Osteocyte (in vitro differentiated cells): ENCODE measurements at places on chromosomes 3 and 15.
A peak's percentile ranks its signal among the peaks of the same experiment; 100 is the strongest.

- no peak for DNase-seq
- H3K36me3 ChIP-seq: no peaks in the 10 kb centered on the region
- no peak overlapping the region for H3K27ac ChIP-seq
- peaks cover 16% of the 10 kb centered on the region for H3K27me3 ChIP-seq
- no peak overlapping the region for H3K4me3 ChIP-seq
- H3K4me1 ChIP-seq: peaks cover 8% of the 10 kb centered on the region
Measured at GRCh38 chr3:155673421-155673820, 71.5 kb downstream of the PLCH1 start.

DNA sequence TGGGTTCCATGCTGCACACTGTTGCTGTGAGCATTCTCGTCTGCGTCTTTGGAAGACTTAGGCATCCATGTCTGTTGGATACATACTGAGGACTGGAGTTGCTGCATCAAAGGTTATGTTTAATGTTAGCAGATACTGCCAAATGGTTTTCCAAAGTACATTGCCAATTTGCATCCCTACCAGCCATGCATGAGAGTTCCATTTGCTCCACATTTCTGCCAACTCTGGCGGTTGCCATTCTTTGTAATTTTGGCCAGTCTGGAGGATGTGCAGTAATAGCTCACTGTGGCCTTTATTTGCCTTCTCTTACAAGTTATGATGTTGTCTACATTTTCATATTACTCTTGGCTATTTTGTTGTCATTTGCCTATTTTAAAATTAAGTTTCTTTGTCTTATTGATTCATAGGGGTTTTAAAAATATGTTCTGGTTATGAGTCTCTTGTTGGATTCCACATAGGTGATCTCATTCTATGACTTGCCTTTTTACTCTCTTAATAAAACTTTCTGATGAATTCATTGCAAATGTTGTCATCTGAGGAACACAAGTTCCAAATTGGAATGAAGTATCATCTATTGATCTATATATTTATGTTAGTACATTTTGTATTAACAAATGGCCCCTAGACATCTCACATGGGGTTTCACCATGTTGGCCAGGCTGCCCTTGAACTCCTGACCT is 42.1 kb downstream of the FBLN2 start:
- peaks cover 18% of the 10 kb centered on the region for H3K4me1 ChIP-seq
- no peaks in the 10 kb centered on the region for H3K27me3 ChIP-seq
- peaks cover 13% of the 10 kb centered on the region for H3K36me3 ChIP-seq
- DNase-seq: no peak
- H3K27ac ChIP-seq: no peak overlapping the region

DNA sequence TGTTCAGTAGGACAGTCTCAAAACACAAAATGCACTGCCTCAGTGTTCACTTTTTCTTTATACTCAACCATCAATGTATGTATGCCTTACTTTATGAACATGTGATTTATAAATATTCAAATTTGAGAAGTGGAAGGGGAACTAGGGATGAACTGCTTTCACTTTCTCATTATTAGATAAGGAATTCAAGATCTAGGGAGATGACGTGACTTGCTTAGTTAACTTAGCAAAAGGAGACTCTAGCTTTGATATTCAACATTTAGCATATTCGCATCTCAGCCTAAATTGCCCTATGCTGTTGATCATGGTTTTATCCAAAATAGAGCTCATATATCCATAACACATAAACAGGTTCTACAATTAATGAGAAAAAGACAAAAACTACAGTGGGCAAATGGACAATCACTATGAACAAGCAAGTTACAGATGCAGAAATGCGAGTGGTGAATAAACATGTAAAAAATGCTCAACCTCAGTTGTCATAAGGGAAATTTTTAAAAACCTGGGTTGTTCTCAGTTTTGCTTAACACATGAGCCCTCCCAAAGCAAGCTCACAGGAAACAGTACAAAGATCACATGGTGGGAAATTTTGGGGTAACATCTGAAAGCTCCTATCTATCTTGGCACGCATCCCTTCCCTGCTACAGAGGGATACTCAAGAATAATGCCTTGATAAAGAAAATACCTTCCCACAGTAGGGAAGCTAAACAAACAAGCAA is 269.8 kb downstream of the THRB start:
- no peak for DNase-seq
- H3K36me3 ChIP-seq: no peaks in the 10 kb centered on the region
- H3K4me1 ChIP-seq: peaks cover 28% of the 10 kb centered on the region
- H3K27ac ChIP-seq: no peak overlapping the region

- peaks cover 72% of the 10 kb centered on the region for H3K4me1 ChIP-seq
- peak overlapping the region; percentile 68 for H3K4me3 ChIP-seq
- peak overlapping the region; percentile 97 for H3K27ac ChIP-seq
- peaks cover 17% of the 10 kb centered on the region for H3K36me3 ChIP-seq
- no peak for DNase-seq
- H3K27me3 ChIP-seq: no peaks in the 10 kb centered on the region
Measured at GRCh38 chr3:133572158-133573053, 1.1 kb upstream of the CDV3 start.

GRCh38 chr3:82562896-82563295 is 801.5 kb upstream of the GBE1 start:
- no peak overlapping the region for H3K4me3 ChIP-seq
- no peaks in the 10 kb centered on the region for H3K27me3 ChIP-seq
- DNase-seq: no peak
- H3K4me1 ChIP-seq: no peaks in the 10 kb centered on the region
- H3K27ac ChIP-seq: no peak overlapping the region

DNA sequence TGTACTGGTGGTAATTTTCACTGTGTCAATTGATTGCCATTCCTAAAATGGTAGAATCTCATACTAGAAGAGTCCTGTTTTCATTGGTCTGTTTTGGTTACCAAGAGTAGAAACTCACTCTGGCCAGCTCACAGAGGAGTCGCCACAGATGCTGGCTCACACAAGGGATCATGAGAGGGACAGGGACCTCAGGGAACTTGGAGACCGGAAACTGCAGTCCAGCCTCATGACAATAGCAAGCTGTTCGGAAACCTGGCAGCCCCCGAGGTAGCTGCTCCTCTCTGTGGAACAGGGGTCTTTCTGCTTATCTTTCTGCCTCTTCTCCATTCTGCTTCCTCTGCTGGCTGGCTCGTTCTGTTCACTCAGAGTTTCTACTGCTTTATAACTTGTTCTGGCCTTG is 192.9 kb downstream of the PLCL2 start:
- H3K4me3 ChIP-seq: no peak overlapping the region
- H3K4me1 ChIP-seq: no peaks in the 10 kb centered on the region
- H3K27ac ChIP-seq: no peak overlapping the region
- no peaks in the 10 kb centered on the region for H3K36me3 ChIP-seq

DNA sequence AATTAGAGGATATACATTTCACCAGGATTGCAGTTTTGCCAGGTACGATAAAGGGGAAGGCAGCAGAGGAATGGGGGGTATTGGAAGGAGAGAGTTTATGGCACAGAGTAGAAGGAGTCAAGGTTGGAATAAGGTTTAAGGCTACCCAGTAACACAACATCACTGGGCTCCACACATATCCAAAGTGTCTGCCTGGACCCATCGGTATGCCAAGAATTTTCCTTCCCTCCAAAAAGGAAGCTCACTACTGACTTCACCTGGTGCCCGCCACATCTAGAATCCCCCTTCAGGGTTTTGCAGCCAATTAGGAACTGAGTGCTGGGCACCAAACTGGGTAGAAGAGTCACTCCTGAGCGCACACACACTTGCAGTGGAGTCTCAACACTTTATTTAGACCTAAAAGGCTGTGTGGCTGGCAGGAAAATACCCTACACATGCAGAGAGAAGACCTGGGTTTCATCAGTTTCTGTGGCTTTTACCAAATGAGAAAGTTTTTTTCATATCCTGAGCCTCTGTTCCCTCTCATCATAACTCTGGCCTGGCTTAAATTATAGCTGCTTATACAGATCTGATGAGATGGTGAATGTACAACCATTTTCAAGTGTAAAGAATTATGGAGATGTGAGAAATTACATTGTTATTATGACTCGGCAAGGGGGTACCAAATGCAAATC is 190.8 kb upstream of the LPP start:
- DNase-seq: no peak
- H3K4me1 ChIP-seq: no peaks in the 10 kb centered on the region
- no peaks in the 10 kb centered on the region for H3K27me3 ChIP-seq
- no peaks in the 10 kb centered on the region for H3K36me3 ChIP-seq

GRCh38 chr3:20701641-20702040 is 515.6 kb upstream of the SGO1 start:
- no peak overlapping the region for H3K4me3 ChIP-seq
- no peak for DNase-seq
- no peaks in the 10 kb centered on the region for H3K4me1 ChIP-seq
- no peaks in the 10 kb centered on the region for H3K36me3 ChIP-seq
- no peaks in the 10 kb centered on the region for H3K27me3 ChIP-seq
- H3K27ac ChIP-seq: no peak overlapping the region

DNA sequence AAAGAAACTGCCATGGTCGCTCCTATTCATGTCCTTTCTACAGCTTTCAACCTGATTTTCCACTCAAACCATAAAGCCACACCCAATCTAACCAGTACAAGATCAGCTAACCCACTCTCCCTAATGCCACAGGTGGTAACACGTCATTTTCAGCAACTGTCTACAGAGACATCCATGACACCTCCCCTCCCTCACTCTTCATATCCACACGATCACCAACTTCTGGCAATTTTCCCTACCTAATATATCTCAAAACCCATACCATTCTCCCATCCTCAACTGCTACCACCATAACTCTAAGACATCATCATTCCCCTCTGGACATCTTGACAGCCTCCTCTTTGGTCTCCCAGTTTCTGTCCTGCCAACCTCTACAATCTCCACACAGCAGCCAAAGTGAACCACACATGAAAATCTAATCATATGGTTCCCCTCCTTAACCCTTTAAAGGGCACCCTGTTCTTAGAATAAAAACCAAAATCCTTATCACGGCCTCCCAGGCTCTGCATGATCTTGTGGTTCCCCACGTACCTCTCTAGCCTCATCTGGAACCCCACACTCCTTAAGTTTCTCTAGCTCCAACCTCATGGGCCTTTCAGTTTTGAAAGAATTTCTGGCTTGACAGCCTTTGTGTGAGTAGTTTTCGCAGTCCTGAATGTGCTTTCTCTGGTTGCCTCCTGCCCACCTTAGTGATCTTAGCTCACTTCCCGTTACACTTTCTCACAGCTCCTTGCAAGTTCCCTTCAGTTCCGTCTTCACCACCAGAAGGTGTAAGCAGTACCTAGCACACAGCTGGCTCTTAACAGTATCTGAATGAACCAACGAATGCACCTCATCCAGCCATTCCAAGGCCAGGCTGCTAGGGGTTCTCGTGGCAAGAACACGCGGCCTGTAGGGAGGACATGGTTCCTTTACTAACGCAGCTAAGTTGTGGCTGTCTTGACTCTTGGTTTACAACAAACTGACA is 33.4 kb downstream of the SPINK8 start:
- DNase-seq: no peak
- peak overlapping the region; percentile 99 for H3K27ac ChIP-seq
- H3K4me1 ChIP-seq: peaks cover 30% of the 10 kb centered on the region
- peak overlapping the region; percentile 94 for H3K4me3 ChIP-seq

GRCh38 chr15:79769069-79769481 is 127.7 kb downstream of the MTHFS start:
- no peak overlapping the region for H3K27ac ChIP-seq
- DNase-seq: peak; percentile 62
- no peaks in the 10 kb centered on the region for H3K4me1 ChIP-seq
- peaks cover 6% of the 10 kb centered on the region for H3K27me3 ChIP-seq
- H3K36me3 ChIP-seq: no peaks in the 10 kb centered on the region
- no peak overlapping the region for H3K4me3 ChIP-seq

DNA sequence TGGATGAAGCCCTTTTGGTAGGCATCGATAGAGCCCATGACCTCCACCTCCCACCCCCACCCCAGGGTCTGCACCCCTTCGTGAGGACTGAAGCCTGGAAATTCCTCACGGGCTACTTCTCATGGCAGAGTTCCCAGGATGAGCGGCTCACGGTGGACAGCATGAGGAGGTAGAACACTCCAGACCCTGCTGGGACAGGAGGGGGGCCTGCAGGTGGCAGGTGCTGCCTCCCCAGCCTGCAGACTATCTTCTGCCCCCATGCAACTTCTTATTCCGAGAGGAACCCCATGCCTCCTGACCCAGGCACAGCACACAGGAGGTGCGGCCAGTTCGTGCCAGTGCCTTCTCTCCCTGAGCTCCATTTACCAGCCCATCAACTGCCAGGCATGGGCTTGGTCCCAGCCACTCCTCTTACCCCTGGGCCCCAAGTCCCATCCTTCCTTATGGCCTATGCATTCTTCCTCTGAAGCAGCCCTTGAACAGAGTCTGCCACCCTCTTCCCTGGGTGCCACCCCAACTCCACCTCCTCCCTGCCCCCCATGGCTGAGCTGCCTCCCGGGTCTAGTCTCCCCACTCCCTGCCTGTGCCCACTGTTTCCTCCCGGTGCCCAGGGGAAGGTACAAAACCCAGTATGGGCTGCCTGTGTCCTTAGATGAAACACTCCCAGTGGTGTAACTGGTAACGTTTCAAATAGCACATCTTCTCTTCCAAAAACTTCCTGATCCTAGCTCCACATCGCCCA is 8.4 kb downstream of the TBC1D21 start:
- no peak for DNase-seq
- H3K27ac ChIP-seq: no peak overlapping the region
- H3K4me3 ChIP-seq: no peak overlapping the region
- no peaks in the 10 kb centered on the region for H3K4me1 ChIP-seq

DNA sequence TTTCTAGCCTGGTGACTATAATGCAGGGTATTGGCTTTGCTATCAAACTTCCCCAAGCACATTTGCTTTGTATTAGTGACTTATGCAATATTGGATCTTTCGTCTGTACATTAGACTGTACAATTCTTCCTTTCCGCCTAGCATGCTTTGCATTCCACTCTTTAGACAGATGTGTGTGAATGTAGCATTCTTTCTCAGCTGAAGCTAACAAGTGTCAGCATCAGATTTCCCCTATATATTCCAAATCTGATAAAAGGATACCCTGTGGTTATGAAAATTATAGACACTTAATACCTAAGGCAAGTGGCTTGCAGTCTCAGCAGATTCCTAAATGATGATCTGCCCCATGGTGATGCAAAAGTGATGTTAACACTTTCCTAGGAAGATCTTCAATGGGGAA is 360.1 kb downstream of the CNTN4 start:
- no peak for DNase-seq
- no peaks in the 10 kb centered on the region for H3K36me3 ChIP-seq
- H3K27me3 ChIP-seq: no peaks in the 10 kb centered on the region
- H3K4me3 ChIP-seq: no peak overlapping the region
- H3K4me1 ChIP-seq: no peaks in the 10 kb centered on the region

- no peak overlapping the region for H3K27ac ChIP-seq
- H3K27me3 ChIP-seq: no peaks in the 10 kb centered on the region
- H3K4me1 ChIP-seq: peaks cover 6% of the 10 kb centered on the region
Measured at GRCh38 chr3:39165518-39165917, 12.1 kb upstream of the CSRNP1 start.

- no peaks in the 10 kb centered on the region for H3K27me3 ChIP-seq
- no peak overlapping the region for H3K4me3 ChIP-seq
- DNase-seq: no peak
- H3K4me1 ChIP-seq: peaks cover 19% of the 10 kb centered on the region
- H3K36me3 ChIP-seq: no peaks in the 10 kb centered on the region
- H3K27ac ChIP-seq: no peak overlapping the region
Measured at GRCh38 chr3:15324379-15324808, 8.0 kb downstream of the SH3BP5 start.
